Activated naive CD8-positive, alpha-beta T cell treated with anti-CD3 and anti-CD28 coated beads, Interleukin-2, amount 50 U/mL, for 24 hours (primary cell): ENCODE measurements at places on chromosomes 5 and 9.
A peak's percentile ranks its signal among the peaks of the same experiment; 100 is the strongest.

DNA sequence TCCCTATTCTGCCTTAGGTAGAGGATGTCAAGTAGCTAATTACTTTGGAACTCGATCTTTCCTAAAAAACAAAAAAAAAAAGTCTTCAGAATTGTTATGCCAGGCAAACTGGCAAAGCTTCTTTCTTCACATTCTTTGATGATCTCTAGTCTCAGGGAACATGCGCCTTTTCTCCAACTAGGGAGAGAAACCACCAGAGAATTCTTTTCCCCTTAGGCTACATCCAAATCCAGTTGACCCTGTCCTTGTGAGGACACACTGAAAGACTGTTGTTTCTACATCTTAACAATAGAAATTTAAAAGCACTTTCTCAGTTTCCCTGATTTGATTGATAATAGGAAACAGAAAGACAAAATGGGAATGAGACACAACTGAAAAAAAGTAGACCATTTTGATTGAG is 94.7 kb upstream of the ITGA2 start:
- no peaks in the 10 kb centered on the region for H3K36me3 ChIP-seq
- H3K27ac ChIP-seq, result no peak overlapping the region
- DNase-seq, result no peak
- H3K27me3 ChIP-seq, result no peaks in the 10 kb centered on the region
- H3K4me1 ChIP-seq, result no peaks in the 10 kb centered on the region
- H3K4me3 ChIP-seq, result no peak overlapping the region

- H3K4me3 ChIP-seq, result no peak overlapping the region
- no peaks in the 10 kb centered on the region for H3K36me3 ChIP-seq
- no peaks in the 10 kb centered on the region for H3K27me3 ChIP-seq
Observed at GRCh38 chr5:119743927-119744326, 114.6 kb downstream of the FAM170A start.

DNA sequence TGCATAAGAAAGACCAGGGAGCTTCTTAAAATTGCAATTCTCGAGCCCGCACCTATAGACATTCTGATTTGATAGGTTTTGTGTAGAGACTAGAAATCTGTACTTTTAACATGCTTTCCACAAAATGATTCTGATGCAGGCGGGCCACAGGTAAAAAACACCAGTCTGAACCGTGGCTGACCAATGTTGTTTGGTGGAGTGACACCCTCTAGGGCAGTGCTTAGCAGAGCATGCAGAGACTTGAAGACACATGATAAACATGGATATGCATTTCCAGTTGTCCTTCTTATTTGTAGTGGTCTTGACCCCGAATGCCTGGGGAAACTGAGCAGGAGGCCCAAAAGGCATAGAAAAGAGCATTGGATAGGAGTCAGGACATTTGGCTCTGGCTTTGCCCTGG is 10.5 kb upstream of the COL15A1 start:
- H3K4me1 ChIP-seq, result no peaks in the 10 kb centered on the region
- H3K27me3 ChIP-seq, result peaks cover 13% of the 10 kb centered on the region
- no peak overlapping the region for H3K4me3 ChIP-seq
- DNase-seq, result no peak

DNA sequence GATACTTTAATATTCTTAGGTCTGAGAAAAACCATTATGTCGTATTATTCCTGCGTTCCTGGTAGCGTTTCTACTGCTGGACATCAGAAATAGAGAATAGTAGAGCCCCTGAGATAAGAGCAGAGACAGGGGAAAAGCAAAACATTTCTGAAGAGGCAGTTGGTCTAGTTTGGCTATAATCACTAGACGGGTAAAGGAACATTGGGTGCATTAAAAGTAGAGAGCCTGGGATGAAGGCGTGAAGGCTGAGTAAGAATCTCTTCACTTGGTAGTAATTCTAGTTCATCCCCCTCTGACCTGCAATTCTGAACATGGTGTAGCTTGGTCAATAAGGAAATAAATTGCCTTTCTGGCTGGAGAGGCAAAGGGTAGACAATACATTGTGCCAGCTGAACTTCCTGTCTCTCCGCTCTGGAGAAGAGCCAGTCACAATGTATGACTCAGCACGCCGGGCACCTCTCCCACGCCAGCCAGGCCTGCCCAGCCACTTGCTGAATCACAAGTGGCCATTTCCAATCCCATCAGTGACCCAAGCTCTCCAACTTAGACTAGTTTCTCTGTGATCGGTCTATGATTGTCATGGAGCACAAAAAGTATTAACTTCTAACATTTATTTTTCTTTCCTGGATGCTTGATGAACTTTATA is 75.4 kb downstream of the STK32A start:
- no peaks in the 10 kb centered on the region for H3K4me1 ChIP-seq
- DNase-seq, result no peak
- no peak overlapping the region for H3K27ac ChIP-seq
- H3K4me3 ChIP-seq, result no peak overlapping the region

- no peak overlapping the region for H3K4me3 ChIP-seq
- H3K36me3 ChIP-seq, result no peaks in the 10 kb centered on the region
- no peak overlapping the region for H3K27ac ChIP-seq
Observed at GRCh38 chr5:181152406-181152805, 5.0 kb downstream of the OR2V2 start.

- H3K27me3 ChIP-seq, result peaks cover 66% of the 10 kb centered on the region
- no peak for DNase-seq
- H3K4me1 ChIP-seq, result peaks cover 12% of the 10 kb centered on the region
- H3K36me3 ChIP-seq, result no peaks in the 10 kb centered on the region
Observed at GRCh38 chr5:176809544-176810080, 747 bp upstream of the UNC5A start.

- H3K4me1 ChIP-seq, result no peaks in the 10 kb centered on the region
- DNase-seq, result no peak
- no peaks in the 10 kb centered on the region for H3K36me3 ChIP-seq
- no peaks in the 10 kb centered on the region for H3K27me3 ChIP-seq
Observed at GRCh38 chr5:4480528-4481349, 659.4 kb upstream of the ADAMTS16 start.

- no peak overlapping the region for H3K27ac ChIP-seq
- H3K4me3 ChIP-seq, result no peak overlapping the region
- H3K4me1 ChIP-seq, result peaks cover 5% of the 10 kb centered on the region
- no peaks in the 10 kb centered on the region for H3K27me3 ChIP-seq
Observed at GRCh38 chr9:106920701-106921283, 57.8 kb downstream of the ZNF462 start.

GRCh38 chr9:88533951-88534455 is 975 bp upstream of the NXNL2 start:
- no peak overlapping the region for H3K27ac ChIP-seq
- peaks cover 18% of the 10 kb centered on the region for H3K4me1 ChIP-seq
- H3K27me3 ChIP-seq, result peaks cover 53% of the 10 kb centered on the region
- no peak for DNase-seq

DNA sequence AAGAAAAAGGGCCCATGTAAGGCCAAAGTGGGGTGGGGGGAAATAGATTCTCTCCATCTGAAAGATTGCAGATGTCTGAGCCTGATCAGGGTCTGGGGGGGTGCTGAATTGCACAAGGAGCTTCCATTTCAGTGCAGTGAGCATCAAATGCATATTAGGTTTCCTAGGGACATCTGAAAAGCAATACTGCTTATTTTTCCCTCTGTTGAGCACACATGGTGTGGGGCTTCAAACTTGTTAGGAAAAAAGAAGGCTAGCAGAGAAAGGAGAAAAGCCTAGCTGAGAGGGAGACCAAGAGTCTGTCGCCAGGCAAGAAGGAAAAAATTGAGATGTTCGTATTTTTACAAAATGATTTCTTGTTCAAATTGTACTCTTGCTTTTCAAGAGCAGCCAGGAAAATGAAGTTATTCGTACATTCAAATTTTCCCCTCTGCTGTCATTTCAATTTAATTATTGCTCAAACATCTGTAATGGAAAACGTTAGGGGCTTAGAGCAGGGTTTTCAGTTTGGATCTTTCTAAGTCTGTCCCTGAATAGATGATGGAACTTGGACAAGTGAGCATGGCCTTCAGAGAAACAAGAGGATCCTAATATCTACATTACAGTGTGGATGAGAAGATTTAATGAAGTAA is 191.9 kb upstream of the GAS1 start:
- H3K27me3 ChIP-seq, result peaks cover 9% of the 10 kb centered on the region
- no peaks in the 10 kb centered on the region for H3K4me1 ChIP-seq
- no peak overlapping the region for H3K4me3 ChIP-seq
- H3K36me3 ChIP-seq, result no peaks in the 10 kb centered on the region
- no peak for DNase-seq

DNA sequence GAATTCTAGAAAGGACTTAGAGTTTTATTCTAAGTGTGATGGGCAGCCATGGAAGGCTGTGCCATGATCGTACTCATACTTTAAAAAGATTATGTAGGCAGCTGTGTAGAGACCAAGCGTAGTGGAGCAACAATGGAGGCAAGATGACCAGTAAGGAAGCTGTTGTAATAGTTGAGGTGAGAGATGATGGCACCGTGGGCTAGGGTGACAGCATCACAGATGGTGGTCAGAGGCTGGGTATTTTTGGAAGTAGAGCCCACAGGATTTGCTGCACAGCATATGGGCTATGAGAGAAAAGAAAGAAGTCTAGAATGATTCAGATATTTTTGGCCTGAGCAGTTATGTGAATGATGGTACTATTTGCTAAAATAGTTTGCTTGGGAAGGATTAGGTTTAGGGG is 7.7 kb downstream of the ARHGAP26 start:
- no peaks in the 10 kb centered on the region for H3K27me3 ChIP-seq
- H3K4me3 ChIP-seq, result no peak overlapping the region
- peaks cover 67% of the 10 kb centered on the region for H3K4me1 ChIP-seq
- no peak for DNase-seq
- H3K36me3 ChIP-seq, result no peaks in the 10 kb centered on the region

DNA sequence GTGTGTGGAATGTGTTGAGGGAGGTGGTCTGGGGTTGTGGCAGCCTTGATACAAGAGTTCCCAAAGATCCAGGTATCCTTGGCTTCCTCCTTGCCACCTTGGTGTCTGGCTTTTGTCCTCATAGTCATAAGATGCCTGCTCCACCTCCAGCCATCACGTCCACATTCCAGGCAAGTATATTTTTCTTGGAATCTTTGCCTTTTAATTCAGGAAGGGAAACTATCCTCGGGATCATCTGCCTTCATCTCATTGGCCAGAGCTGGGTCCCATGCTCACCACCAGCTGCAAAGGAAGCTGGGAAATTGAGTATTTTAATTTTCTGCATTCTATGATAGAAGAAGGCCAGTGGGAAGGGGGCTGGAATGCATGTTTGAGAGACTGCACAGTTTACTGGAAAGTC is 186.7 kb downstream of the C9orf50 start:
- H3K36me3 ChIP-seq, result no peaks in the 10 kb centered on the region
- H3K4me1 ChIP-seq, result peaks cover 18% of the 10 kb centered on the region
- no peak for DNase-seq
- no peak overlapping the region for H3K27ac ChIP-seq
- peaks cover 33% of the 10 kb centered on the region for H3K27me3 ChIP-seq

- no peaks in the 10 kb centered on the region for H3K36me3 ChIP-seq
- H3K27ac ChIP-seq, result no peak overlapping the region
- DNase-seq, result no peak
Observed at GRCh38 chr5:164306662-164307061, 801.2 kb downstream of the MAT2B start.

DNA sequence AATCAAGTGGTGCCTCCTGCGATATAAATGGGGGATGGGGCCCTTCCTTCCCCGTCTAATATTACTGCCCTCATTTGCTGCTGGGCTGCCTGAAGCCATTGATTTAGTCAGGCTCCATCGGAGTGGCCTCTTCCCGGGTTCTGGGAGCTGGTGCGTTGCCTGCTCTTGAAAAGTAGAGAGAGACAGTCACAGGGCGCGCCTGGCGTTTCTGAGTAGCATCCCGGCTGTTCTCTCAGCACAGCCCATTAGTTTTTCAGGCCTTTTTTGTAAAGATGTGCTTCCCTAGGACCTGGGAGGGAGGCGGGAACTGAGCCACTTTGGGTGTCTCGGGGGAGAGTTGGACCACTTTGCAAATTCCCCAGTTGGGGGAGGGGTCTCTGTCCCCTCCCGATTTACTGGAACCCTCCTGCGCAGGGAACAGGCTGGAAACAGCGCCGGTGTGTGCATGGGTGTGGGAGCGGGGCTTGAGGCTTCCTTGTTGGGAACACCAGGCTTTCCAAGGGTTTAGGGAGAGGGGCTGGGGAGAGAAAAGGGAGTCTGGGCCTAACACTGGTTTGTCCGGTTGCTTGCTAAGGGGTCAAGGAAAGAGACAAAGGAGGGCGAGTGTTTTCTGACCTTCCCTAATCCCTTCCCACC is 4.7 kb downstream of the PRDM6 start:
- no peaks in the 10 kb centered on the region for H3K36me3 ChIP-seq
- peaks cover 10% of the 10 kb centered on the region for H3K4me1 ChIP-seq
- no peak for DNase-seq
- no peak overlapping the region for H3K27ac ChIP-seq
- H3K27me3 ChIP-seq, result peaks cover 73% of the 10 kb centered on the region

- peaks cover 14% of the 10 kb centered on the region for H3K4me1 ChIP-seq
- H3K36me3 ChIP-seq, result no peaks in the 10 kb centered on the region
- H3K4me3 ChIP-seq, result no peak overlapping the region
Observed at GRCh38 chr5:107958861-107959260, 288.1 kb upstream of the EFNA5 start.

- H3K4me3 ChIP-seq, result no peak overlapping the region
- peaks cover 13% of the 10 kb centered on the region for H3K4me1 ChIP-seq
- H3K27ac ChIP-seq, result no peak overlapping the region
- DNase-seq, result peak; percentile 57
- no peaks in the 10 kb centered on the region for H3K36me3 ChIP-seq
Observed at GRCh38 chr9:136947955-136948510, 3.0 kb downstream of the C8G start.

GRCh38 chr9:15867334-15867733 is 314.5 kb downstream of the CCDC171 start:
- DNase-seq, result no peak
- no peaks in the 10 kb centered on the region for H3K4me1 ChIP-seq
- H3K36me3 ChIP-seq, result no peaks in the 10 kb centered on the region
- no peak overlapping the region for H3K27ac ChIP-seq
- H3K4me3 ChIP-seq, result no peak overlapping the region

- no peaks in the 10 kb centered on the region for H3K4me1 ChIP-seq
- H3K36me3 ChIP-seq, result no peaks in the 10 kb centered on the region
- DNase-seq, result no peak
- H3K27me3 ChIP-seq, result no peaks in the 10 kb centered on the region
Observed at GRCh38 chr5:117302949-117303348, 728.3 kb upstream of the SEMA6A start.

DNA sequence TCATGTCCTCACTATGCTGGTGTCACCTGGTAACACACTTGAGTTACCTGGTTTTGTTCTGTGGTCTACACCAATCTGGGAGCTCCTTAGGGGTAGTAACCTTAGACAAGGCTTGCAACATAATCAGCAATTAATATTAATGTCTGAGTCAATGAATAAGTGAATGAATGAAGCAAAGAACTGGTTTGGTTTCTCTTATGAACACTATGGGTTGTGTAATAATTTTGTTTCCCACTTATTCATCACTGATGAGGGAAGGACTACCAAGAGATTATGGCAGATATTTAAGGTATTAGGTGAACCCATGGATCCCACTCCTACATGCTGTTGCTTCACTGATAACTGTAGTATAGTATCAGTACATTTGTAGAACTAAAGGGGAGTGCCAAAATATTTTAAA is 116.0 kb downstream of the SLC12A2 start:
- H3K27ac ChIP-seq, result no peak overlapping the region
- H3K27me3 ChIP-seq, result peaks cover 7% of the 10 kb centered on the region
- H3K4me3 ChIP-seq, result no peak overlapping the region
- no peak for DNase-seq
